ENCODE measurements at places on chromosomes 7 and 10.

- no peak for DNase-seq
Observed at GRCh38 chr7:31785101-31785500, 98.1 kb downstream of the PPP1R17 start.

DNA sequence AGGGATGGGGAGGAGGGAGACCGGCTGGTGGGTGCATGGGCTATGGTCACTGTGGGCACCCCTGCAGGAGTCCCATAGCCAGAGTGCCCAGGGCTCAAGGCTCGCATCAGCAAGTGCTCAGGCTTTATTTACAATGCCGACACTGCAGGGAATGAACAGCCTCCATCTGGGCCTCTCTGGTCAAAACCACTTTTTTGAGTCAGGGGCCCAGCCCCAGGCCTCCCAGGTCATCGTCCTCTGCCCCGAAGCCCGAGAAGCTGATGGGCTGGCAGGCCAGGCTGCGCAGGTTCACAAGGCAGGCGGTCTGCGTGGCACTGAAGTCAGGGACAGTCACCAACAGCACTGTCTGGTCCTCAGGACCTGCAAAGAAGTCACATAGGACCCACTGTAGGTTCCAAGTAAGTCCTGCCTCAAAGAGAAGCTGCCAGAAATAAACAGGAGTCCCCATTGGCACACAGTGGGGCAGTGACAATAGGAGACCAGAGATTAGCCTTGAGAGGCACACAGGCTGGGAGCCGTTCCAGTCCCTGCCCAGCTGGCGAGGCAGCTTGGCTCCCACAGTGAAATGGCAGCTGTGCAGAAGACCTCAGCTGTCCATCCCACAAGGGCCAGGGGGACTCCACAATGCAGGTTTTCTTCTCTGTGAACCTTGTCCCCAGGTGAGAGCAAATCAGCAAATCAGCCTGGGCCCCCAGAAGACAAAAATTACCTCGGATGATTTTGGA, 8.6 kb downstream of the POLD2 start:
- DNase-seq, result no peak

DNA sequence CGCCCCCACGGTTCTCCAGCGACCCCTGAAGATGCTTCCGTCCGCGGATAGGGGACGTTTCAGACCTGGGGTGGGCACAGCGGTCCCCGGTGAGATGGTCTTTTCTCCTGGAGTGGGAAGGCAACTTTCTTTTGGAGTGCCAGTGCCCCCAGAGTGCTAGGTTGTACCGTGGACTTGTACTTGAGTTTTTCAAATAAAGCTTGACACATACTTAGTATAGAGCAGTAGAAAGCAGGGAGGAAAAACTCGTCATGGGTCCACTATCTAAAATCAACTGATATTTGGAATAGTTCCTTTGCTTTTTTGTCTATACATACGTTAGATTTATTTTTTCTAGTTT, 28.4 kb downstream of the RBM20 start:
- DNase-seq, result no peak

- DNase-seq, result no peak
Observed at GRCh38 chr10:99908512-99908911, 101.2 kb downstream of the DNMBP start.

DNA sequence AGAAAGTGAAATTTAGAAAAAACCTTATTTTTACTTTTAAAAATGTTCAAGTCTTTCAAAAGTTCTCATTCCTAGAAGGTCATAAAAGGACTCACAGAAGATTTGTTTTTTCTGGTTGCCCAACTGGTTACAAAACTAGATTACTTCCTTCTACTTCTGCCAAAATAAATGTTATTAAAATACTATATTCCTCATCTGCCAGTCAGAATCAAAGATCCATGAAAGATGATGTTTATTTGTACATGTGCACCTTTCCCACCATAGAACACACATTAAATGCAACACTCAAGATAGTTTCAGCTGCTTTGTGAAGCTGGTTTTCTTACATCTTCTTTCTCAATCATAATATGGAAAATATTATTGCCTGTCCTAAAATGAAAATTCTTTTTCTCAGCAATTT, 465.4 kb downstream of the ETV1 start:
- no peak for DNase-seq

DNA sequence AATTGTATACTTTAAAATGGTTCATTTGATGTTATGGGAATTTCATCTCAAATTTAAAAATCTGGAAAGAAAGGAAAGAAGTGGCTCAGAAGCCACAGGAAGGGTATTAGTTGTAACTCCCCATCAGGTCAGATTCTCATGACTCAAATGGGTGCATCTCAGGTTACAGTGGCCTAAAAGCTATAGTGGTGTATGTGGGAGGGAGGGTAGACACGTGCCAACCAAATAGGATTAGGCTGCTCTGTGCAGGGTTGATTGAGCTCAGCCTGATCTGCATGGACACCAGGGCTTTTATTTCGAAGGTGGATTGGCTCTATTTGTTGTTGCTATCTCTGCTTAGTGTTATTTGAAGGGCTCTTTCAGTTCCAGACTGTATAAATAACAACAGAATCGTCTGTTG, 121.5 kb upstream of the PRR15 start:
- DNase-seq, result no peak

- DNase-seq, result no peak
Observed at GRCh38 chr10:119651514-119652360, 557 bp downstream of the BAG3 start.

DNA sequence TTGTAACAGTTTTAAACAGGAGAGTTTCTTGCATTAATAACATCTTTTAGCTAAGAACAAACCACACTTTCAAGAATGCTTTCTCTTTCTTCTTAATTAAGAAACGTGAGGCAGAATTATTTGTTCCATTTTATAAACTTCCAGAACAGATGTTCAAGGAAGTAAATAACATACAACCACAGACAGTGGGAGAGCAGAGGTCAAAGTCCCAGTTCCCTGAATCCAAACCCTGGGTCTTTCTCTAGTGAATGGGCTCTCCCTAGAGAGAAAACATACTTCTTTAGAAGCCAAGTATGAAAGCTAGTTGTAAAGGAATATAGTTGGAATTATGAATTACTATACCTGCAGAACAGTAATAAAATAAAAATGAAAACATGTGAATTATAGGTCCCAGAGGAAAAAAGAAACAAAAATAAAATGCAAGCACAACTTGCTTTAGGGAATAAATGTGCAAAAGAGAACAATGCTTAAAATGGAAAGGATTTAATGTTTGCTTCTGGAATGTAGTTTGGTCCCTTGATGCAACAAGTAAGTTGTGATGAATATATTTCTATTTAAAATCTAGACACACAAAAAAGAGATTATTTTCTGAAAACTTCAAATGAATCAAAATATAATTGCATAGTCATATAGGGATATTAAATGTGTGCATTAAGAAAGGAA, 6.0 kb downstream of the OR6B1 start:
- DNase-seq, result no peak

DNA sequence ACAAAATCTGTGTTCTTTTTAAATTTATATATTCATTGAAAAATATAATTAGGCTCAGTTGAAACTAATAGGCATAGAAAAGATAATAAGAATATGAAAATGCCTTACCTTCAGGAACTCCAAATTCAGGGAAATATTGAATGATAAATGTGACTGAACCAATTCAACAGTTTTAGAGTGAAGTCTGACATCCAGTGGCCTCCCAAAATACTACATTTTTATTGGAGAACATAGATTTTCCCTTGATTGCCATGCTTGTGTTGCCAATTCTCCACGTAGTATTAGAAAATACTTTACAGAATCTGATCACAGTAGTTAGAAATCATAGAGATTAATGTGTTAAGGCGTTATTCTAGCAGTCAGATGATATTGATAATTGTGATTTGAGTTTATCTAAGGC, 1246.7 kb downstream of the GATA3 start:
- DNase-seq, result no peak

- no peak for DNase-seq
Observed at GRCh38 chr7:141842904-141843303, 1.6 kb upstream of the PRSS37 start.

- DNase-seq, result no peak
Observed at GRCh38 chr7:85261336-85261735, 74.5 kb upstream of the SEMA3D start.

DNA sequence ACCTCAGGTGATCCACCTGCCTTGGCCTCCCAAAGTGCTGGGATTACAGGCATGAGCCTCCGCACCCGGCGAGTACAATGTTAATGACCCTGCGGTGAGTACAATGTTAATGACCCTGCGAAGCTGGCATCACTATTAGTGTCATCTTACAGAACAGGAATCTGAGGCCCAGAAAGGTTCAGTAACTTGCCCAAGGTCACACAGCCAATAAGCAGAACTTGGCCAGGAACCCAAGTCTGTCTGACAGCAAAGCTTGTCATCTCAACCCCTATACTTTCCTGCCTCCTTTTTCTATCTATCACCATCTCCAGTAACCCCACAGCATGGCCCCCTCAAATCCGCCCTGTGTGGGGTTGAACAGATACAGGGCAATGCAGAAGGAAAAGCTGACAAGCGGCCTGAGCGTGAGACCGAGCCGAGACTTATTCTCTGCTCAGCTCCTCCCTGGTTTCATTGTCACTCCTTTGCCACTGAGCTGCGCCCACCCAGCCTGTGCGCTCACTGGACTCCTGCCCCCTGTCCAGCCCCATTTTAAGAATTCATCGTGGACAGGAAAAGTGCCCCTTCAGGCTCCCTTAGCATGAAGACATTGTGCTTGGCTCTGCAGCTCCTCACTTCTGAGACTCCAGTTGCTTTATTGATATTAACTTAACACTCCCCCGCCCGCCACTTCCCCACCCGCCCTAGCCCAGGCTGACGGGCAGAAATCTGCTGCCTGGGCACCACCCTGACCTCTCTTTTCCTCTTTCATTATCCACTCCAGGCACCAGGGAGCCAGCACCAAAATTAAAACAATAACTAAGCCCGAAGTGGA, 58.1 kb upstream of the LBX1 start:
- DNase-seq, result no peak

Data from H54 (cell line).